ENCODE measurements at places on chromosomes 3 and 15. TPM values are rescaled to one million over a fixed set of nuclear protein-coding genes. Genes with fewer than 3 reads are reported as not detected.

DNA sequence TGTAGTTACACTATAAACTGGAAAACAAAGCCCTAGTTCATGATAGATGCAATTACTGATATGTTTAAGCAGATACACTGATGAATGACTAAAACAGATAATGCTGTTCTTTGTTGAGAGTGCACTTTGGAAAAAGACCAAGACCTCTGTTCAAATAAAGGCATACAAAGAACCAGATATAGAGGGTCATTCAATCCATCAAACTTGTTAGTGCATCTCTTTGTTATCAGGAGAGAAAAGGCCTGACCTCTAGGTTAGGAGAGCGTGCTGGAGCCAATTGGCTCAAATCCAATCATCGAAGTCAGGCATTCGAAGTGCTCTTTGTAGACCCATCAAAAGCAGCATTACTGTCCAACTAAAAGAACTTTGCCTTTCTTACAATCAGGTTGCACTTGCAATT, 124.2 kb downstream of the TFG start:
- no peak for DNase-seq

DNA sequence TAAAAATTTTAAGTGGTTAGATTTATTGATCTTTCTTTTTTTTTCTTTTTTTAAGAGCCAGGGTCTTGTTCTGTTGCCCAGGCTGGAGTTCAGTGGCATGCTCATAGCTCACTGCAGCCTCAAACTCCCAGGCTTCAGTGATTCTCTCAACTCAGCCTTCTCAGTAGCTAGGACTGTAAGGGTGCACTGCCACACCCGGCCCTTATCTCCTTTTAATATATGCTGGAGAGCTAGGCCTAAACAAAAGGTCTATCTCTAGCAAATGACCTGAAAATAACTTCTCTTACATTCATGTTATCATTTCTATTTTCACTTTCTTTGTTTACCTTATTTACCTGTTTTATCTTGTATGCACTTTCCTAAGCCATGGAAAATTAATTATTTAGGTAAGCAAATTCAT, 35.2 kb upstream of the MELTF start:
- DNase-seq = no peak

Gene DISP2
- total RNA-seq = 30.9 TPM

GRCh38 chr3:109229174-109229847, 87.0 kb downstream of the DPPA2 start:
- no peak for DNase-seq

DNA sequence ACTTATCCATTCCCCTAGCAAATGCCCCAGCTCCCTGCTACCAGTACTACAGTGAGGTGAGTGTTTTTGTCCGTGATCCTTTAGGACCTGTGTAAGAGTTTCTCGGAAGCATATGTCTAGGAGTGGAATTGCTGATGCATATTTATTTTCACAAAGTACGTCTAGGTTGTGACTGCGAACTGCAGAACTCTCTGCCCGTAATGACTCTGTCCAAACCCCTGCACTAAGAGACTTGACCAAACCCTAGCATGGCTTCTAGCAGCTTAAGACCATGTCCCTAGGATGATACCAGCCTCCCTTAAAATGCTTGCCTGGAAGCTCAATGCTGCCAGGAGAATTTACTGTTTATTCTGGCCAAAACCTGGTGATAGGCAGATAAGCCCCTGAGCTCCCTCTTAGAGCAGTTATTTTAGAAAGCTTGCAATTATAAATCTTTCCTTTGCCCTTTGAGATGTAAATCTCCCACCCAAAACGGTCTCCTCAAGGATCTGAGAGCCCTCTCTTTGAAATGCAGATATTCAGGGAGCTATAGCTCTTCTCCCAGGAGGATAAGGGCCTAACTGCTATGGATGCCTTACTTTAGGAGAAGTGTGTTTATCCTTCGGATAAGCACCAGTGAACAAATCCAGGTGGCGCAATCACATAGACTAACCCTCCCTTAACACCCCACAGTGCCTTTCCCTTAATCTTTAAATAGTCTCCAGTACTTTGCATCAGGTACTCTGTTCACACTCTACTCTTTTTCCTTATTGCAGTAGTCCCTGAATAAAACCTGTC, 14.7 kb upstream of the CA12 start:
- DNase-seq = no peak

DNA sequence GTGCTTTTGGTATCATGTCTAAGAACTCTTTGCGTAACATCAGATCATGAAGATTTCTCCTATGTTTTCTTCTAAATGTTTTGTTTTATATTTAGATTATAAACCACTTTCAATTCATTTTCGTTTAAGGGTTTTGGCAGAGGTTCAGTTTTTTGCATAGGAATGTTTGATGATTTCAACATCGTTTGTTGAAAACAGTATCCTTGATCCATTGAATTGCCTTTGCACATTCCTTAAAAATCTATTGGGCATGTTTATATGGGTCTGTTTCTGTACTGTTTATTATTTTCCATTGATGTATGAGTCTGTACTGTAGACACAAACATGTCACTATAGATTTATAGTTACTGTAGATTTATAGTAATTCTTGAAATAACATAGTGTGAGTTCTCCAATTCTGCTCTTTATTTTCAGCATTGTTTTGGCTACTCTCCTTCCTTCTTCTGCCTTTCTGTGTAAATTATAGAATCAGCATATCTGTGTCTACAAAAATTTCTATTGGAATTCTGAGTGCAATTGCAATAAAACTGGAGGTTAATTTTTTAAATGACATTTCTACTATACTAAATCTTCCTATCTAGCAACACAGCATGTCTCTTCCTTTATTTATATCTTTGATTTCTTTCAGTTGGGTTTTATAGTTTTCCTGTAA, 374.0 kb downstream of the SV2B start:
- no peak for DNase-seq

DNA sequence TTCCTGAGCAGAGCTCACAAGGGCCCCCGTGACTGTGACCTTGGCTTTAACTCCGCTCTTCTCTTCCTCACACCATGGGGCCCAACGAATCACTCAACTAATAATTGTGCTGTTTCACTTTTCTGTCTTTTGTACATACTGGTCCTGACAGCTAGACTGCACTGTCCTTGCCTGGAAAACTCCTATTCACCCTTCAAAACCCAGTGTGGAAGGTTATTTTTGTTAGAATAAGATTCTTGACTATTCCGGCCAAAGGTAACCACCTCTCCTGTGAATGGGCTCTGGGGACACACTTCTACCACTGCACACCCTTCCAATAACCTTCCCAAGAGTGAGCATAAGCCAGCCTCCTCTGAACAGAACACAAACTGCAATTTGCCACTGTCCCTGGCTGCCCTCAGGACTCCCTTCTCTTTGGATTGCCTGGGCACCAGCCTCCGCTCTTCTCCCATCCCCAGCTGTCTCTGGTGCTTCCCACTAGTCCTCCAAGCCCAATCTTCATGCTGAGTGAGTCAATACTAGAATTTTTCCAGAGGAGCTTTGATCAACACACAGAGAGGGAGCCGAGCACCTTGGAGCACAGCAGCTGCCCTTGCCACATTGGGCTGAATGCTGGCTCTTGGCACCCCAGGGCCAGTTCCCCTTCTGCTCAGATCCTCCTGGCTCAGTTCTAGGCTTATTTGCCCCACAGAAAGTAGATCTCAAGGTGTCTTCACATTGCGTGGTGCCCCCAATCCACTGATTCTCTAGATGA, 2.1 kb downstream of the SCN5A start:
- DNase-seq = no peak

DNA sequence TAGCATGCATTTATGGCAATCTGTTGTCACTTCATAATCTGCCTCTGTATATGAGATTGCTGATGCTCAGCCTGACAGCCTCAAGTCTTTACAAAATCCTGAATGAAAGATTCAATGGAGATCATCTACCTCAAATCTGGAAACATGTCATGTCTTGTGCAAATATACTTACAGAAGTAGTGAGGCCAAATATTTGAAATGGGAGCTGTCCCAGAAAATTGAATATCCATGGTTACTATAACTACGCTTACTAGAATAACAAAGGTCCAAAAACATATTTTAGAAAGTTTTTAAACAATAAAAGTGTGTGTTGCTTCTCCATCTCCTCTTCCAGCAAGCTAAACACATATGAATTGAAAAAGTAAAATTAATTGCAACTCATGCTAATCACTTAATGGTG, 133.2 kb upstream of the DPH6 start:
- no peak for DNase-seq

DNA sequence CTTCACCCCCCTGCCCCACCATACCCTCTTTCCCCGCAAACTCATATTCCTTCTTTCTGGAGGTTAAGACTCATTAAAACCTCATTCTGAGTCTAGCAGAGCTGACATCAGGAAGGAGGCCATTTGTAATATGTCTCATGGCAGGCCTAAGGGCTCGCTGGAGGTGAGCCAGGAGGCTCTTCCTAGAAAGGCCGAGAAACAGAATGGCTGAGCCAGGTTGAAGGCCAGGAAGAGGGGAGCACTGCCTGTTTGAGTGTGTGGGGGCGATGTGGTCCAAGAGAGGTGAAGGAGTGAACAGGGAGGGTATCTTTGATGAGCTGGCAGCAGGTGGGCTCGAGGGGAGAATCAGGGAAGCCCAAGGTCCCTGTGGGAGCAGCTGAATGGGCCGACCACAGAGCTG, 317.3 kb downstream of the TLE3 start:
- DNase-seq = no peak

DNA sequence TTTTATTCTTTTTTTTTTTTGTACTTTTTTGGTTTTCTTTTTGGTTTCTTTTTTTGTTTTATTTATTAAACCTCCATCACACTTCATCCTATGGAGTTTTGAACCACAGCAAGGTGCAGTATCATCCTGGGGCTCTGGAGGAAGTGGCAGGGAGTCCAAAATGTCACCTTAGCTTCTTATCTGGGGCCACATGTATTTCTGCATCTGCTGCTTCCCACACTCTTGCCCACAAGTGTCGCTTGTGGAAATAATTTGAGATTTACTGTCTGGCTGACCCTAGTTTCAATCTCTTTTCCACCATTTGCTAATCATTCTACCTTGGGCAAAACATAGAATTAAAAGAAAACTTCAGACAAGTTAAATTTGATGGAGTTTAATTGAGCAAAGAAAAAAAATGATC, 6.4 kb downstream of the OPA1 start:
- DNase-seq = no peak

GRCh38 chr3:133797396-133798105, 8.1 kb upstream of the SRPRB start:
- DNase-seq = no peak

Gene CLEC3B
- total RNA-seq = 17.1 TPM

Gene SLC28A1
- total RNA-seq = not detected

DNA sequence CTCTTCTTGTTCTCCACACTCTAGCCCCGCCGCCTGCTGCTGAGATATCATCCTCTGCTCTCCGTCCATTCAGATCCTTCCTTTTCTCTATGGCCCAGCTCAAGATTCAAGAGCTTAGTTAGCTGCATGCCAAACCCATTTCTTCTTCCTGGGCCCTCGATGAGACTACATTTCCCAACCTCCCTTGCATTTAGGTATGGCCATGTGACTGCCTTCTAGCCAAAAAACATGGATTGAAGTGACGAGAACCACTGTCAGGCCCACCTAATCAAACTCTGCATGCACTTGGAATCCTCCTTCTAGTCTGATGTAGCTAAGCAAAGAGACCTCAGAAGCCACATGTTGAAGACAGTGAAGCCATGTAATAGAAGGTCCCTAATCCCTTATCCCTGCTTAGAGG, 308.2 kb downstream of the VPS13C start:
- DNase-seq = no peak

DNA sequence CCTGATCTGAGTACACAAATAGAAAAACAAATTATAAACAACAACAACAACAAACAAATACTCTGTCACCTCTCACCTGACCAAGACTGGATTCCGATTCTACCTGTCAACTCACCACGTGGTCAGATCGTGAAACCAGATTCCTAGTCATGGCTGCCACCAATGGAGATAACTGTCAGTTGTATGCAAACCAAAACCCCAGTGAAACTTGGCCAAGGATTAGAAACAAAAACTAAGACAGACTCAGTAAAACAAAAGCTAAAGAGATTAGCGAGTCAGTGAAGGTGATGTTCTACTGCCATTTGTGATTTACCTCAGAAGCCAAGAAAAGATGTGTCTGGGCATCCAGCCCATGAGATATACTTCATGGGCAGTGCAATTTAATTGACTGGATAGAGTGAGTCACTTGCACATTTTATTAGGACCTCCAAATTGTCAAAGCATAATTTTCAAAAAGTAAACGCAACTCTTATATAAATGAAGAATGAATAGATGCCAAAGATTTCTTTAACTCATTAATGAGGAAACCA, 31.1 kb downstream of the PHLDB2 start:
- DNase-seq = no peak

DNA sequence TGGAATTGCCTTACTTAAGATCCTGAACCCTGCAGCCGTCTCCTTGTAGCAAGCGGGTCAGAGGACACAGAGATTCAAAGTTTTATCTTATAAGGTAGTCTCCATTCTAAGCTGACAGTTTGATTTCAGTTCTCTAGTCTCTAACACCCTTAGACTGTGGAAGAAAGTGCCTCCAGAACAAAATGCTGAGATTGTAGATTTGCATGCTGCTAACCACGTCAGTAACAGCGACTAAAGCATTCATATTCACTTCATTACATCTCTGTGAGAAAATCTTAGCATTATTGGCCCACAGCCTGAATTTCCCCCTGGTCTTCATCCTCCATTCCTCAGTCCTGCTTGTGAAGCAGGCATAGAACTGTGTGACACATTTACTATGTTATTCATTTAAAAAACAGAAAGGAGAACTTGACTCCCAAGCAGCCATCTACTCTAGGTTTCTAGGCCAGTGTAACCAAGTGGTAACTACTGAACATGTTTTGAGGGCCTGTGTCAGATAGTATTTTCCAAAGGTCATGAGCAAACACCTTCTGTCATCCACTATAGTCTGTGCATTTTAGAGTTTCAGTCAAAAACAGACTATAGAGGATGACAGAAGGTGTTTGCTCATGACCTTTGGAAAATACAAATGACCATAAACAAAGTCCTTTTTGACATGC, 27.4 kb downstream of the ARIH2 start:
- DNase-seq = no peak

DNA sequence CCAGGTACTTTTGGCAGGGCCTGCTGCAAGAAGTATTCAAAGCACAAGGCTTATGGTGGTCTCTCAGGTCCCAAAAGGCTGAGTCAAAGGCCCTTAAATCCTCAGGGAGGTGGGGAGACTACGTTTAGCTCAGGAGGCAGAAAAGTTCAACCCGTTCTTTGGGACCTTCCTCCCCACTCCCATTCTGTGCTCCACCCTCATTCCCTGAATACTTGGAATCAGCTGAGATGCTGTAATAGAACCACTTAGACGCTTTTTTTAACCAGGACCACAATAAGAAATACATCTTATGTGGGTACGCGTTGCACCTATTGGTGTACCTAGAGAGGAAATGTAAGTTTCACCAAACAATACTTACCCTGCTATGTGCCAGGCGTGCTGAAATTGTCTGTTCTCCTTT, 58.0 kb downstream of the FAM174B start:
- no peak for DNase-seq
